HEK293T (cell line): ENCODE measurements at places on chromosomes 5 and 9.

- DNase-seq = no peak
Measured at GRCh38 chr5:147565524-147565923, 55.7 kb upstream of the DPYSL3 start.

DNA sequence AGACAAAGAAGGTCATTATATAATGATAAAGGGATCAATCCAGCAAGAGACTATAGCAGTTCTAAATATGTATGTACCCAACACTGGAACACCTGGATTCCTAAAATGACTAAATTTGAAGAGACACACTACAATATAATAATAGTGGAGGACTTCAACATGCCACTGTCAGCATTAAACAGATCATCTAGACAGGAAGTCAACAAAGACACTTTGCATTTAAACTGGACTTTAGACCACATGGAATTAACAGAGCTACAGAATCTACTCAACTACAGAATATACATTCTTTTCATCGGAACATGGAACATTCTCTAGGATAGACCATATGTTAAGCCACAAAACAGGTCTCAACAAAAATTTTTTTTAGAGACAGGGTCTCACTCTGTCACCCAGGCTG, 58.3 kb upstream of the TLX3 start:
- DNase-seq = no peak

- DNase-seq = peak; percentile 89
Measured at GRCh38 chr9:136342181-136343120, 15.1 kb downstream of the GPSM1 start.

GRCh38 chr5:10977011-10977410, 216.0 kb upstream of the DAP start:
- DNase-seq = no peak

DNA sequence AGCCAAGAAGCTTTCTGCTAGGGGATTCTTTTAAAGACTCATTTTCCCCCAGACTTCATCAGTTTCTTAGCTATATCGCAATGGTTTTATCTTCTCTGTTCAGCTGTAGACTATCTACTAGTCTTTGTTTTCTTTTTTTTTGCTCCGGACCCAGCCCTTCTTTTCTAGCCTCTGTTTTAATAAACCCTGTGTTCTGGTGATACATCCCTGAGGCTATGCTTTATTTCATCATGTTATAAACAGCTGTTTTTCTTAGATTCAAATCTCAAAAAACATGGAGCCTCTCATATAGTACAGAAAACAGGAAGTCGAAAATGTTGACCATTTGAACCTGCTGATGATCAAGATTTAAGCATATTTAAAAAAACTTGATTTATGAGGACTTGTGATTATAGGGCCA, 37.8 kb downstream of the SCGB3A1 start:
- DNase-seq = no peak

DNA sequence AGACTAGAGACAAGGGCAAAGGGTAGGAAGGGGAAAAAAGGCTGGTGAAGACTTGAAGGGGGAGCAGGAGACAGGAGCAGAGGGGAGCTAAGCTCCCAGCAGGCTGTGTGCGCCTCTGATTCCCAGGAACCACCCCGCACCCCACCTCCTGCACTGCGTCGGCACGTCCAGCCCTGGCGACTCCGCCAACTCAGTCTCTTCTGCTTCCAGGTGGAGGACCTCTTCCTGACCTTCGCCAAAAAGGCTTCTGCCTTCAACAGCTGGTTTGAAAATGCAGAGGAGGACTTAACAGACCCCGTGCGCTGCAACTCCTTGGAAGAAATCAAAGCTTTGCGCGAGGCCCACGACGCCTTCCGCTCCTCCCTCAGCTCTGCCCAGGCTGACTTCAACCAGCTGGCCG, 30.5 kb downstream of the DYNC2I2 start:
- DNase-seq = no peak
